Dermis blood vessel endothelial cell (primary cell): ENCODE measurements at places on chromosomes 6 and 20. TPM values are rescaled to one million over a fixed set of nuclear protein-coding genes. Genes with fewer than 3 reads are reported as not detected.

Gene OR2H2
- total RNA-seq = not detected in 2 replicates

Gene NFATC2
- 4.8 and 8.8 TPM in 2 replicates for total RNA-seq

Gene DEFB124
- not detected in 2 replicates for total RNA-seq

Gene COQ3
- total RNA-seq = 2.0 and 4.0 TPM in 2 replicates

Gene GSTA3
- total RNA-seq = not detected in 2 replicates

Gene GNAS-AS1
- not detected in 2 replicates for total RNA-seq

Gene CALHM6
- total RNA-seq = 0.33 and 0.85 TPM in 2 replicates

Gene HLA-DRB5
- total RNA-seq = not detected in 2 replicates

Gene TFAP2D
- total RNA-seq = not detected in 2 replicates

Gene FAM83D
- total RNA-seq = 23.5 and 67.6 TPM in 2 replicates

Gene OR2H1
- not detected in 2 replicates for total RNA-seq

Gene GGTLC1
- not detected in 2 replicates for total RNA-seq

Gene HRH3
- total RNA-seq = not detected in 2 replicates

Gene C6orf163
- 1.0 and 1.9 TPM in 2 replicates for total RNA-seq

Gene FAM209B
- 0.33 TPM in 1 of 2 replicates, not detected in the other for total RNA-seq

Gene CLIC5
- under 0.01 and 0.09 TPM in 2 replicates for total RNA-seq

Gene TMEM170B
- total RNA-seq = 2.4 and 4.1 TPM in 2 replicates

Gene KHDRBS2
- not detected in 2 replicates for total RNA-seq

Gene OTOR
- not detected in 2 replicates for total RNA-seq

Gene HINT3
- total RNA-seq = 13.0 and 20.3 TPM in 2 replicates

Gene LPA
- total RNA-seq = not detected in 2 replicates

Gene OSER1
- 39.6 and 55.6 TPM in 2 replicates for total RNA-seq

Gene TFAP2C
- total RNA-seq = not detected in 2 replicates

Gene ULBP2
- total RNA-seq = 2.0 and 3.7 TPM in 2 replicates

Gene XKR7
- under 0.01 TPM in 1 of 2 replicates, not detected in the other for total RNA-seq

Gene PTCHD4
- 6.1 and 9.7 TPM in 2 replicates for total RNA-seq

Gene BPIFB1
- total RNA-seq = not detected in 2 replicates
